ENCODE measurements at places on chromosomes 1 and 21. TPM values are rescaled to one million over a fixed set of nuclear protein-coding genes. Genes with fewer than 3 reads are reported as not detected.

DNA sequence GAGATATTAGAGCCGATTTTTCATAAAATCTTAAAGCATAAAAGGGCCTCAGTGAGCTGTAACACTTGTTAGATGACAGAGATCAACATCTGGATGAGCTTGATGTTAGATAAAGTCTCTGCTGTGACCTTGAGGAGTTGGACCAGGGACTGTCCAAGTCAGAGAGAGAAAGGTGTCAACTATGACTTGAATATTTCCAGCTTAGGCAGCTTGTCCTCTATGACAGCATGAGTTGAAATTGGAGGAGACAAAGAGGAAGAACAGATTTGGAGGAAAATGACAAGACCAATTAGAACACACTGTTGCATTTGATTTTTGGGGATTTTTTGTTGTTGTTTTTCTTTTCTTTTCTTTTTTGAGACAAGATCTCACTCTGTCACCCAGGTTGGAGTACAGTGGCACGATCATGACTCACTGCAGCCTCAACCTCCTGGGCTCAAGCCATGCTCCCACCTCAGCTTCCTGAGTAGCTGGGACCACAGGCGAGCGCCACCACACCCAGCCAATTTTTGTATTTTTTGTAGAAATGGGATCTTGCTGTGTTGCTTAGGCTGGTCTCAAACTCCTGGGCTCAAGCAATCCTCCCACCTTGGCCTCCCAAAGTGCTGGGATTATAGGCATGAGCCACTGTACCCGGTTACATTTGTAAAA is 35.3 kb upstream of the CLIC4 start:
- no peak for DNase-seq

GRCh38 chr21:17003763-17004373 is 509.0 kb upstream of the CXADR start:
- no peak for DNase-seq

GRCh38 chr1:226371027-226371694 is 36.7 kb downstream of the PARP1 start:
- no peak for DNase-seq

GRCh38 chr1:166086113-166086883 is 80.5 kb downstream of the FAM78B start:
- no peak for DNase-seq

DNA sequence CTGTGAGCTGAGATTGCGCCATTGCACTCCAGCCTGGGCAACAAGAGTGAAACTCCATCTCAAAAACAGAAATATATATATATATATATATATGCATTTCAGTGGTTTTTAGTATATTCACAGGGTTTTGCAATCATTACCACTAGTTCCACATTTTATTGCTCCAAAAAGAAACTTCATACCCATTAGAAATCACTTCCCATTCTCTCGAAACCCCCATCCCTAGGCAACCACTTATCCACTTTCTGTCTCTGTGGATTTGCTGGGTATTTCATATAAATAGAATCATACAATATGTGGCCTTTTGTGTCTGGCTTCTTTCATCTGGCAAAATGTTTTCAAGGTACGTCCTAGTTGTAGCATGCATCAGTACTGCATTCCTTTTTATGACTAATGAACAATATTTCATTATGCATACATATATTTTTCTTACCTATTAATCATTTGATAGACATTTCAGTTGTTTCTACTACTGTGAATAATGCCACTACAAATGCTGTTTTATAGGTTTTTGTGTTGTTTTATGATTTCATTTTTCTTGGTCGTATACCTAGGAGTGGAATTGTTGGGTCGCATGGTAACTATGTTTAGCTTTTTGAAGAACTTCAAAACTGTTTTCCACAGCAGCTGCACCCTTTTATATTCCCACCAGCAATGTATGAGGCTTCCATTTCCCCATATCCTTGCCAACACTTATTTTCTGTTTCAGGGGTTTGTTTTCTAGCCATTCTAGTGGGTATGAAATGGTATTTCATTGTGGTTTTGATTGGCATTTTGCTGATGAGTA is 95.9 kb downstream of the PHTF1 start:
- no peak for DNase-seq

The PLA2G4A gene
- total RNA-seq: 1.4 TPM

DNA sequence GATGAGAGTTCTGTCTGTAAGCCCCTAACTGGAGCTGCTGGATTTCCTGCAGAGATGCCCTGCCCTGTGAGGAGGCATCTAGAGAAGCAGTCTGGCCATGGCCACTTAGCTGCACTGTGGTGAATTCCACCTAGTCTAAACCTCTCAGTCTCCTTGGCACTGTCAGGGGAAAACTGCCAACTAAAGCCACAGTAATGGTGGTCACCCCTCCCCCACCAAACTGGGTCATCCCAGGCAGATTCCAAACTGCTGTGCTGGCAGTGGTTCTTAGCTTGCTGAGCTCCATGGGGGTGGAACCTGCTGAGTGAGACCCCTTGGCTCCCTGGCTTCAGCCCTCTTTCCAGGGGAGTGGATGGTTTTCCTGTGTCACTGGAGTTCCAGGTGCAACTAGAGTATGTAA is 740.6 kb downstream of the RWDD3 start:
- no peak for DNase-seq

All from left ventricle myocardium superior (tissue), 1 donor.